Stimulated activated CD4-positive, alpha-beta T cell treated with anti-CD3 and anti-CD28 coated beads, Interleukin-2, amount 100 ng/mL, for 24 hours (primary cell): ENCODE measurements at places on chromosomes 7 and 10.

DNA sequence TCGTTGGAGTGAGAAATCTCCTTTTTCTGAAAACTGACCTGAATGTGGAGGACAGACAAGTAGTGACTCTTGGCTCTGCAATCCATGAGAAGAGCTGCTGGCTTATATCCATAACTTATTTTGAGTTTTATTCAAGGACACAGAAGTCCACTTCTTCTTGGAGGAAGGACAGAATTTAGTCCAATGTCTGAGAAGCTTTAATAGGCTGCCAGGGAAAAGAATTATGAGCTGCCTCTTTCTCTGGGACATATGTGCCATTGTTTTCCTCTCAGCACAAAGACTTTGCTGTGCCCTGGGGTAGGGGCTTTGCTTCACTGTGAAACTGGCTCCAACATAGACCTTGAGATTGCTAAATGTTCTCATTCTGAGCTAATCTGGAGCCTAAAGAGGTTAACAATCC is 20.5 kb upstream of the AOC1 start:
- DNase-seq, result no peak

DNA sequence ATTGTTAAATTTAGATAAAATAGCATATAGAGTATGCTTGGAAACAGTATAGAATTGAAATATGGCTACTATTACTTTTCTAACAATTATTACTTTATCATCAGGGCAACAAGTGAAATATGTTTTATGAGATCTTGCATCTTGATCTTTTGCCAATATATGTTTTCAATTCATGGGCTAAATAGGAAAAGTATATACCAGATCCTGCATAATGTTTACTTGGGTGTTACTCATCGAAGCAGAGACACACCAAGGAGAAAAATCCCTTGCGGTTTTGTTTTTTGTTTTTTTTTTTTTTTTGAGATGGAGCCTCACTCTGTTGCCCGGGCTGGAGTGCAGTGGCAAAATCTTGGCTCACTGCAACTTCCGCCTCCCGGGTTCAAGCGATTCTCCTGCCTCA is 541.4 kb downstream of the SUGCT start:
- DNase-seq, result no peak

DNA sequence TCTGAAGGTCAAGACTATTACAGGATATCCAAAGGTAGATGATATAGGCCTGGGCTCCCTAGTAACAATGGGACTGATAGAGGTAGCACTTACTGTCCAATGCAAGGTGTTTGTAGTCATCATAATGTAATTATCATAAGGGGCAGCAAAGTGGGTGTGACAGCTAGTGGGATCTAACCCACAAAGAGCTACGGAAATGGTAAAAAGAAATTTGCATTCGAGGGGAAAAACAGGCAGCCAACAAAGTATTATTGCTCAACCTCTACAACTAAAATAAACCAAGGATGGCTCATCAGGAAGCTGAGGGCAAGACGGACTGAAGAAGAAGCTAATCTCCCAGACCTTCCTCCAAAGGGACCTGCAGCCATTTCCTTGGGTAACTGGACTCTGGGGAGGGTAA is 211.0 kb downstream of the WDR11 start:
- no peak for DNase-seq

GRCh38 chr10:30231071-30231652 is 117.9 kb downstream of the MTPAP start:
- no peak for DNase-seq

DNA sequence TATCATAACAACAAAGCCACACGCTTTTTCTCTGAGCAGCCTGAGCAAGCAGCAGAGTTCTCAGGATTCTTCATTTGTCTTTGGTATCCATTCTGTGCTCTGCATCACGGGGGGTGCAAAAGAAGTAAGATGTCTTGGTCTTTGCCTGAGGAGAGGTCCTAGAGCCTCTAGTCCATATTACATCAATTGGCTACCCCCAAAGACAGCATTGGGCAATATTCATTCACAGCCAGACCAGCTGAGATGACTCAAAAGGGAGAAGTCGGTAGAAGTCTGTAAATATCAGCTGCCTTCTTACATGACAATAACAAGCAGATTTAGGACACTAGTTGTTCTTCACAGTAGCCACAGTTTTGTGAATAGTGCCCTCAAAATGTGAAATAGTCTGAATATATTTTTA is 66.6 kb downstream of the FZD1 start:
- no peak for DNase-seq

DNA sequence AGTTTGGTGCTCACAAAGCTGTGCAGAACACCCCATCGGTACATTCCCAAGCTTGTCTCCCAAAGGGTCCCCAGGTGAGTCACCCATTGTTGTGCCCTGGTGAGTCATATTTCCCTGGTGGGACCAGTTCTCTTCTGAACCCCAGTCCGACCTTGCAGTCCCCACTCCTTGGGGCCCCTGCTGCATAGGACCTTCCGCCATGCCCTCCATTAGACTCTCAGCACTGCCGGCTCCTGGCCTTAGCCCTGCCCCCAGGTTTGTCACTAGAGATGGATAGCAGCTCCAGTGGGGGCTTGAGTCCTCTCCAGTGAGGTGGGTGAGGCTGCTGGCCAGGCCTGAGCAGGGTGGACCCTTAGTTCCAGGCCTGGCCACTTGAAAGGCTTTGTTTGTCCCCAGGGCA is 80.5 kb upstream of the MKI67 start:
- no peak for DNase-seq

GRCh38 chr7:22601003-22601402 is 101.0 kb upstream of the STEAP1B start:
- no peak for DNase-seq

- DNase-seq, result peak; percentile 55
Measured at GRCh38 chr7:5773661-5774086, 7.8 kb downstream of the RNF216 start.

GRCh38 chr10:99834410-99834809 is 52.0 kb downstream of the ABCC2 start:
- no peak for DNase-seq

- DNase-seq, result no peak
Measured at GRCh38 chr7:115851291-115851690, 179.3 kb downstream of the TFEC start.

GRCh38 chr7:77887567-77887966 is 89.0 kb downstream of the PHTF2 start:
- DNase-seq, result no peak

DNA sequence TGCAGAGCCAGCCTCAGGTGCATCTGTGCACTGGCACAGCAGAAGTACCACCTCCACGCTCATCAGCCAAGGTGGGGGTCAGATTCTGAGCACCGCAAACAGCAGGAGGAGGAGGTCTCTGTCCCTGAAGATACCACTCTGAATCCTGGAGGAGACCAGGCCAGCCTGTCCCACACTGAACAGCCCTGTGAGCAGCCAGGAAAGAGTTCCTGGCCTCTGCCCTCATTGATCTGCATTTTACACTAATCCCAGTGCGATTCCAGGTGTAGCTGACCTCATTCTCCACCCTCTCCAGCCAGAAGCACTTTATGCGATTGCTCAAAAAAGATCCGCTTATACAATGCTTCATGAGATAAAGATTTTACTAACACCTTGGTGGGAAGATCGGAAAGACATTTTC is 99.1 kb upstream of the CACUL1 start:
- no peak for DNase-seq

DNA sequence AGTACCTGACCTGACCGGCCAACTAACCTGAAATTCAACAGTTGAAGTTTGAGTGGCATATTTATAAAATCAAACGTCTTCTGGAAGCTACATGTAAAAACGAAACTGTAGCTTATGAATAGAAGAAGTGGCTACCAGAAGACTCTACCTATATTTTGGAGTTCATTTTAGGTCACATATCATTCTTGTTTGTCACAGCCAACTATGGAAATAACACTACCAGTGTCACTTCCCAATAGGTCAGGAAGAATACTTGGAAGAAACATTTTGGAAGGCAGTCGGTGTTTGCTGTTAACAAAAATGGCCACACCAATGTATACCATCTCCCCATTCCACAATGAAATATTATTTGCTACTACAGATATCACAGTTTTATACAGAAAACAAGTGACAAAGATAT is 12.6 kb downstream of the TWIST1 start:
- DNase-seq, result no peak

DNA sequence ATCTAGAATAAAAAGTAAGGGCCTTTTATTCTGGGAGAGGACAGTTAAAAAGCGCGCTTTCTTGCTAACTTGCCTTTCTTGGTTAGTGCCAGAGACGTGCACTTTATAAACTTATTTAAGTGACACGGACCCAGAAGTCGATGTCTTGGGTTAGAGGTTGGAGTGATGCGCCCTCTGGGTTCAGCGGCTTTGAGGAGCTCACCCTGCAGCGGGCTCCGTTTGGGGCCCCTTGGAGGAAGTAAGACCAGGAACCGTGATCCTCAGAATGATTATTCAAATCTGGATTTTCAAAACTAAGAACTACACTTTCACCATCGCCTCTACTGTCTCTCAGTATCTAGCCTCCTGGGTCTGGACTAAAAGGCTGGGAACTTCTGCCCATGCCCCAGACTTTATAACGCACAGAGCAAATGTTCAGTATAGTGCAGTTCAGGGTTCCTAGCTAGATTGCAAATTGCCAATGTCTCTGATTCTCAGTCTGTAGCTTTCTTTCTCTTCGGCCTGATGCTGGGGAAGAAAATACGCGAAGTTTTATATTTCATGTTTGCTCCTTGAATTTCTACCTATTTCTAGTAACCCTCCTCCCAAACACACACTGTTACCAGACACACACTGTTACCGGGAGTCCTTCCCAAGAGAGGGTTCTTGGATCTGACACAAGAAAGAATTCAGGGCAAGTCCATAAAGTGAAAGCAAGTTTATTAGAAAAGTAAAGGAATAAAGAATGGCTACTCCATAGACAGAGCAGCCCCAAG is 18.6 kb upstream of the SMO start:
- DNase-seq, result peak; percentile 36

GRCh38 chr7:41116337-41116736 is 586.6 kb downstream of the INHBA start:
- no peak for DNase-seq

- no peak for DNase-seq
Measured at GRCh38 chr10:4851846-4852245, 25.8 kb downstream of the AKR1E2 start.

DNA sequence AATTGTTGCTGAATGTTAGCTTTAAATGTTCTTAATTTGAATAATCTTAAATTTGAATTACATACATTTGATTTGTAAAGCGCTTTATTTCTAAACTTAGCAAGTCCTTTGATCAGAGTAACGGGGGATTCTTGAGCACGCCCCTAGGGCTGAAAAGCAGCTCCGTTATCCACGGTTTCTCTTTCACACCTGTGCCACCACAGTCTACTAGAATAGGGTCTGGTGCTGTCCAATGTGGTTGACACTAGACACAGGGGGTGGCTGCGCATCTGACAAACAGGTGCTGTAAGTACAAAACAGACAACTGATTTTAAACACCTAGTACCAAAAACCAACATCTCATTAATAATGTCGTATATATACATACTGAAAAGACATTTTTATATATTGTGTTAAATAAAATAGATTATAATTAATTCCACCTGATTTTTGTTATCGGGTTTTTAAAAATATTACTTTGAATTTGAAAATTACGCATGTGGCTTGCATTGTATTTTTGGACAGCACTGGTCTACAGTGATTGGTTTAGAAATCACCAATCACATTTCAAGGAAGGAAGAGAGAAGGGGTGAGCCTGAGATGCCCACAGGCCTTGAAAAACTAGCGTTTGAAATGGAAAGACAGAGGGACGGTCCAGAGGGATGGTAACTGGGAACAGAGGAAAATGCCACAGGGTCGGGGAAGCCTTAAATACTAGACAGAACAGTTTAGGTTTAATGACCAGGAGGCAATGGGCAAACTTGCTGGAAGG is 7.3 kb downstream of the SEPHS1 start:
- DNase-seq, result peak; percentile 27

- DNase-seq, result no peak
Measured at GRCh38 chr7:117323851-117324711, 1.2 kb upstream of the WNT2 start.

GRCh38 chr10:126060261-126060931 is 164.0 kb downstream of the FANK1 start:
- DNase-seq, result no peak

DNA sequence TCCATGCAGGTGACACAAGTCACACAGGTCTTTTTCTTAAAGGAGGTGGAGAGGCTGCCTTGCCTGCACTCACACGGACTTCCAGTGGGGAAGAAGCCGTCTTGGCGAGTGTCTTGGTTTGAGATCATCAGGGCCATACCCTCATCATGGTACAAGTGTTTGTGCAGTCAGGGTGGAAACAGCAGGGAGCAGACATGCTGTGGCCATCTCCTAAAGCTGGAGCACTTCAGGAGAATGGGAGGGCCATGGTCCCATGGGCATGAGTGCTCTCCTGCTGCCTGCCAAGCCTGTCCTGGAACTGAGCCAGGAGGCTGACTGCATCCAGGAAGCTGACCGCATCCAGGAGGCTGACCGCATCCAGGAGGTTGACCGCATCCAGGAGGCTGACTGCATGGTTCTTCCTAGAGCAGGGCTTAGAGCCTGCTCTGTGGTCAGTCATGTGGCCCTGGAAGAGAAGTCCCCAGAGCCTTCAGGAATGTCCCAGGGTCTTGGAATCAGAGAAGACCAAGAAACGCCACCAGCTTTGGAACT is 98.4 kb downstream of the ADARB2 start:
- DNase-seq, result no peak

GRCh38 chr10:78985973-78986818 is 82.6 kb upstream of the ZMIZ1 start:
- no peak for DNase-seq

DNA sequence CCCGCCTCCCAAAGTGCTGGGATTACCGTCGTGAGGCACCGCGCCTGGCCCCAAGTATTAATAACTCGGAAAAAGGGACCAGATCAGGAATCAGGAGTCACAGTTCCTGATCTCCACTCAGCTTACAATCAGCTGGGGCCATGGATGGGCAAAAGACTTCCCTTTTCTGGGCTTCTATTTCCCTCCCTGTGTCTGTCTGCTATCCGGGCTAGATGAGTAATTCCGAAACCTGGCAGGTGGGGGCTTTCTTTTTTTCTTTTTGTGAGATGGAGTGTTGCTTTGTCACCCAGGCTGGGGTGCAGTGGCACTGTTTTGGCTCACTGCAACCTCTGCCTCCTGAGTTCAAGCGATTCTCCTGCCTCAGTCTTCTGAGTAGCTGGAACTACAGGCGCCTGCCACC is 11.6 kb downstream of the RPS24 start:
- DNase-seq, result peak; percentile 40
